MCF 10A (cell line): ENCODE measurements at places on chromosomes 3 and 15. TPM values are rescaled to one million over a fixed set of nuclear protein-coding genes. Genes with fewer than 3 reads are reported as not detected.

Gene SV2B
- total RNA-seq: 0.44 and 0.96 TPM in 2 replicates

Gene CLDN11
- not detected in 2 replicates for total RNA-seq

Gene FAM240A
- total RNA-seq: not detected in 2 replicates

Gene SLMAP
- 71.0 and 77.9 TPM in 2 replicates for total RNA-seq

Gene C3orf85
- not detected in 2 replicates for total RNA-seq

Gene NR1I2
- total RNA-seq: not detected in 2 replicates

Gene GP9
- not detected in 2 replicates for total RNA-seq

Gene MYO1E
- total RNA-seq: 116 and 121 TPM in 2 replicates

Gene CSTA
- total RNA-seq: 133 and 145 TPM in 2 replicates

Gene TF
- total RNA-seq: 0.12 and 0.19 TPM in 2 replicates
